Cortex of kidney (tissue), 1 donor: ENCODE measurements at places on chromosomes 3 and 15.

- DNase-seq = no peak
These were observed 169.0 kb downstream of the TBC1D5 start for GRCh38 chr3:17573396-17573795.

GRCh38 chr3:13299531-13300155 lies 120.5 kb downstream of the NUP210 start:
- no peak for DNase-seq

GRCh38 chr3:174619239-174619638 lies 239.9 kb upstream of the NAALADL2 start:
- no peak for DNase-seq

- DNase-seq = no peak
These were observed 39.5 kb downstream of the ITPR1 start for GRCh38 chr3:4532535-4533112.

GRCh38 chr15:62524848-62525247 lies 359.8 kb upstream of the C2CD4B start:
- no peak for DNase-seq

- DNase-seq = no peak
These were observed 826.2 kb downstream of the ROBO1 start for GRCh38 chr3:78941587-78941986.

- no peak for DNase-seq
These were observed 114.8 kb downstream of the NR2E3 start for GRCh38 chr15:71925145-71925544.

GRCh38 chr3:14258906-14259904 lies 80.6 kb downstream of the LSM3 start:
- DNase-seq = no peak

- no peak for DNase-seq
These were observed 54.4 kb downstream of the INO80 start for GRCh38 chr15:41061667-41062066.

DNA sequence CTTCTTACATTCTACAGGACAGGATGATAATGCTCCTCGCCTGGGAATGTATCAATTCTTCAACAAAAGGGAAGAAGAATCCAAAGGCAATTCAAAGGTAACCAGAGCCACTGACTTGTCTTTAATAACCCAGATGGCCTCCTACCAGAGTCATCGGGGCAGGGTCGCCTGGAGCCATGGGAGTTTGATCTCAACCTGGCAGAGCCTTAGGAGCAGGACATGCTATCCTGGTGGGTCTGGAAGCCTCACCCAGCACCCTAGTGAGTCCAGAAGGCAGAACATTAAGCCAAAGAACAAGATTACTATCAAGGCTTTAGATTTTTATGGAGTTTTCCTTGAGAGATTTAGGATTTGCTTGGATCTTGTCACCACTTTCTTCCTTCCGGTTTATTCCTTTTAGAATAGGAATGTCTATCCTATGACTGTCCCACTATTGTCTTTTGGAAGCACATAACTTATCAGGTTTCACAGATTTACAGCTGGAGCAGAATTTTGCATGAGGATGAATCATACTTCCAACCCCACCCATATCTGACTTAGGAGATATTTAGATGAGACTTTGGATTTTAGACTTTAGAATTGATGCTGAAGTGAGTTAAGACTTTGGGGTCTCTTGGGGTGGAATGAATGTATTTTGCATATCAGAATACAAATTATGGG lies 330.3 kb upstream of the GOLIM4 start:
- no peak for DNase-seq

- DNase-seq = no peak
These were observed 7.3 kb downstream of the ACOX2 start for GRCh38 chr3:58529516-58530353.

- DNase-seq = no peak
These were observed 18.6 kb downstream of the ARIH1 start for GRCh38 chr15:72492733-72493132.

- DNase-seq = no peak
These were observed 55.6 kb upstream of the XCR1 start for GRCh38 chr3:46082849-46083248.

GRCh38 chr3:181724192-181724965 lies 12.7 kb downstream of the SOX2 start:
- DNase-seq = no peak

DNA sequence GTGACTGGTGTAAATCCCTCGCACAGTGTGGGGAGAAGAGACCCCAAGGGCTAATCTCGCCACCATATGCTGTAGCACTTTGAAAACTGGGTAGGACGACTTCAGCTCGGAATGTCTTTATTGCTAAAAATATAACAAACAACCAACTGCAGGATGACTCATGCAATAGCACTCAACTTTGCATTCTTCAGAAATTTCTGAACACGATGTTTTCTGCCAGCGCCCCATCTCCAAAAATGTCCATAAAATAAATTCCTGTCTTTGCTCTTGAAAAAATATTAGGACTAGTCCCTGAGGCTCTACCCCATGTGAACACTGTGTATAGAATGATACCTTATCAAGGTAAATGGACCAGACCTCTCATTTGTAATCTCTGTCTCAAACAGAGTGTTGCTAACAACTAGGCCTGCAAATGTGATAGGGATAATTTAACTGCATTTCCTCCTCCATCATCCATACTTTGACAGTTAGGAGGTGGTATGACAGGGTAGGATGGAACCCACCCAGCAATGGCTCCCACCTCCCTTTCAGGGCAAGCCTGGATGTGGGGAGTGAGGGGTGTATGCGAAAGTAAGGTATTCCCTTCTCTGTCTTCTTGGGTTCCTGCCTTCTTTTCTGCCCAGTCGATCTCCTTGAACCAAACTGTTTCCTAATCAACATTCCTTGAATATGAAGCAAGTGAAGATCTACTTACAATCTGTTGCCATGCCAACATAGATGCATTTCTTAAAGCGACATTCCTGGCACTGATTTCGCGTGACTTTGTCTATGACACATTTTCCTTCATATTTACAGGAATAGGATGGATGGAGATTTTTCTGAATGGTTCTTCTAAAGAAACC lies 201.1 kb downstream of the NR1D2 start:
- DNase-seq = no peak

- no peak for DNase-seq
These were observed 111.0 kb upstream of the CPNE4 start for GRCh38 chr3:132145833-132146232.

- DNase-seq = no peak
These were observed 77.9 kb downstream of the DNASE1L3 start for GRCh38 chr3:58132850-58133249.

DNA sequence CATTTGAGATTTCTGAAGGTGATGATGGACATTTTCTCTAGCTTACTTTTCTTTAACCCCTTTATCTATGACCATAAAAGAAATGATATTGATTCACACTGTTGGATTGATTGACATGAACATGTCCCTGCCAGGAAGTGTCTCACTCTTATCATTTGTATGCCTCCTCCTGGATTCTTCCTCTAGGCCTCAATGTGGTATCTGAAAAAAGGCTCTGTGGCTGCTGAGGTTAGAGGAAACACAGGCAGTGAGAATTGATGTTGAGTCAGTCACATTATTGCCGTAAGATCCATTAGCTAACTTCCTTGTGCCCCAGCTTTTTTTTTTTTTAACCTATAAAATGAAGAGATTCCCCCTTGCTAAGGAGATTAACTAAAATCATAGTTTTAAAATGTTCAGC lies 8.0 kb upstream of the THRB start:
- no peak for DNase-seq

DNA sequence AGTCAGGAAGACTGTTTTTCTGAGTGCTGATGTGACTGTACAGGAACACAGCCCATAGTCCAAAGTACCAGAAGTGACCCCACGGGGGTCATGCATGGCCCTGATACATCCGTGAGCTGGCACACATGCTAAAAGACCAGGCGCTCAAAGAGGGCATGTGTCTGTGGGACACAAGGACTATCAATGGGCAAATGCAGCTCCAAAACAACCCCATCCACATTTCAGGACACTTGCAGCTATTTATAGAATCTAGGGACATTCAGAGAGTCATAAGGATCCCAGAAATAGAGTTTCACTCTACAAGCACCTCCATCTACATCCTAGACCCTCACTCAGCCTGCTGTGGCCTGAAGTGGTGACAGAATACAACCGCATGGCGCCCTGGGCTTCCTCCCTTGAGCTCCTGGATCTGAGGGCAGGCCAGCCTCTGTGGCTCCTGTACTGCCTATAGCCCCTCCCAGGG lies 17.0 kb downstream of the SLC25A20 start:
- no peak for DNase-seq

GRCh38 chr3:176964661-176965060 lies 232.6 kb downstream of the TBL1XR1 start:
- DNase-seq = no peak

- no peak for DNase-seq
These were observed 334.5 kb downstream of the SOX2 start for GRCh38 chr3:182046166-182046764.

- no peak for DNase-seq
These were observed 48.5 kb upstream of the CCDC174 start for GRCh38 chr3:14602804-14603644.

DNA sequence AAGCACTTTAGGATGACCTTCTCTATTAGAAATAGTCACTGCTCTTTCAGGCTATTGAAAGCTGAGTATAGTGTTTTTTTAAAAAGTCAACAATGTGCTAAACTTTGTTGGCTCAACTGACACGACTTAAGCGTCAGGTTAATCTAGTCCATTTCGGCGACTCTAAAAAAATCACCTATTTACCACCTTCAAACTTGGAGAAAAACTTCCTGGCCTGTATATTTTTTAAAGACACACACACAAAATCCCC lies 517.8 kb downstream of the FOXP1 start:
- DNase-seq = no peak

GRCh38 chr15:96092186-96092585 lies 238.3 kb upstream of the NR2F2 start:
- no peak for DNase-seq

- no peak for DNase-seq
These were observed 612.6 kb downstream of the FOXP1 start for GRCh38 chr3:70970952-70971351.

- DNase-seq = no peak
These were observed 46.4 kb downstream of the ZNF106 start for GRCh38 chr15:42444415-42445063.

DNA sequence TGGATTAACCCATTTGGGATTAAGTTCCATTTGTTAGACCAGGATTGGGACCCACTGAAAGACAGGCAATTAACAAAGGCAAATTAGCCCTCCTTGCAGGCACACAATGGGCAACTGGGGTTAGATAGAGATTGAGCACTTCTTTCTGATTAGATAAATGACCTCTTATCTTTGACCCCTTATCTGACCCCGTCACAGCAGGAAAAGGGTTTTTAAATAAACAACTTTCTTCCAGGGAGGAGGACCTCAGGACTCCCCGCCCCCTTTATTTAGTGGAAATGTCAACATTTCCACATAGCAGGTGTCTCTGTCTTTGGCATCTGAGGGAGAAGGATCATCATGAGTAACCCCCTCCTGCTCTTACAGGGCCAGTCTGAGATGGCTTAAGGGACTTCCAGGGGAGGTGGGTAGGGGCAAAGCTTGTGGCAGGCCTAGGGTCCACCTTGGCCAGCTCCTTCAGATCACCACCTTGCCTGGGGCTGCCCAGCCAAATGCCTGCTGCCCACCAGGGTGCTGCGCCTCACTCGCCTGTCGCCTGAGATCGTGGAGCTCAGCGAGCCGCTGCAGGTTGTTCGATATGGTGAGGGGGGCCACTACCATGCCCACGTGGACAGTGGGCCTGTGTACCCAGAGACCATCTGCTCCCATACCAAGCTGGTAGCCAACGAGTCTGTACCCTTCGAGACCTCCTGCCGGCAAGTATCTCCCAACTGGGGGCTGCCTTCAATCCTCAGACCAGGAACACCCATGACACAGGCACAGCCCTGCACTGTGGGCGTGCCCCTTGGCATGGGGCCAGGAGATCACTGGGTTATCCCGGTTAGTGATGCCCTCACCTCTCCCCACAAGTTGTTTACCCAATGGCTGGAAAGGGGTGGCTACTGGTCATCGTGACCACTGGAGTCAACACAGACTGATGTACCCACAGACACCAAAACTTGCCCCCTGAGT lies 2.6 kb upstream of the WDR6 start:
- no peak for DNase-seq

- DNase-seq = no peak
These were observed 15.1 kb downstream of the CLDN1 start for GRCh38 chr3:190307164-190307545.

DNA sequence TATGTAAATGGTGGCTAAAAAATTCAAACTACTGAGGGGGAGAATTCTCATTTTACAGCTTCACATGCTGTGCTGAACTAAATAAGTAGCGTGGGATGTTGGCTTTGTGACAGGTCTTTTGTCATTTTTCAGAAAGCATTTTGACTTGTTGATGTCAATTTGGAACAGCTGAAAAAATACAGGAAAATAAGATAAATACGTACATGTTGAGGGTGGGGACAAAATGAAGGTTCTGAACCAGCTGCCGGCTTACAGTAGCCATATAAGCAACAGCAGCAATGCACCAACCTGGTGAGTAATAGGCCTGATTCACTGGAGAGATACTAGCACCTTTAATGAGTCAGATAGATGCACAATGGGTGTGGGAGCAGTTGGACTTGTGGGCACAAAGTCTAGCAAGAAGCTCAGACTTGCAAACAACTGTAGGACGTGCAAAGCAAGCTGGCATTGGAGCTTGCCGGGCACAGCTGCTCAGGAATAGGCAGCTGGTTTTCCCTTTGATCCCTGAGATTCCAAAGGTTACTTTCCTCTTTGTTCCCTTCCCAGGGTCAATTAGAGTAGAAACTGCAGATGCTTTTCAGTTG lies 12.9 kb downstream of the B3GNT5 start:
- DNase-seq = no peak

DNA sequence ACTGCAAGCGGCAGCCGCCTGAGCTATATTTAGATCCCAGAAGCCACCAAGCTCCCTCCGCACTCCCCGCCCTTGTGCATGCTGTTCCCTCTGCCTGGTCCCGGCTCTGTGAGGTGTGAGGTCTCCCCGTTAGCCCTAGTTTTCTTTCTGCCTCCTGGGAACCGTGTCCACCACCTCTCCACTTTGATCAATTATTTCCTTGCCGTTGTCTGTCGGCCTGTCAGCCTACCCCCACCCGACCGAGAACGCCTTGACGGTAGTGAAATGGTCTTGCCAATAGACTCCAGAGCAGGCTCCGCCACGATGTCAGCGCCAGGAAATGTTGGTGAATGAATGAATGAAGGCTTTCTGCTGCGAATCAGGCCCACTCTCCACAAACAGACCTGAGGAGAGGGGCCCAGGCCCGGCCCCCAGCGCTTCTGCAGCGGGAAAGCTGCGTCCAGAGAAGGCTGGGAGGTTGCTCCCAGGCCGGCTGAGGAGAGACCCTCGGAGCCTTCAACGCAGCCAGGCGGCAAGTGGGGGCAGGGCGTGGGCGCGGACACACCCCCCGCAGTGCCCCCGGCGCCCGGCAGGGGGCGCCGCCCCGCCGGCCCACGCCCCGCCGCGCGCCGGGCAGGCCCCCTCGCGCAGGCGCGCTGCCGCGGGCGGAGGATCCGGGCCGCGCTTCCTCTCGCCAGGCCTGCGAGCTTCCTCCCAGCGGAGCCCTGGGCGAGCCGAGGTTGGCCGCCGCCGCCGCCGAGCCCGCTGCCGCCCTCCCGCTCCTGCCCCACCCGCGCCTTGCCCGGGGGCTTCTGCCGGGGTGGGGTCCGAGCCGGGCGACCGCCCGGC lies at the start of gene CSK:
Gene CSK, plus strand, starts transcription at position 650 of the 828 bp plus-strand sequence. CDS start 16,218 bp downstream, outside the sequence.
- DNase-seq = no peak

- no peak for DNase-seq
These were observed 1.8 kb downstream of the MKRN2 start for GRCh38 chr3:12558706-12559105.
